ENCODE measurements at places on chromosomes 5 and 9.

DNA sequence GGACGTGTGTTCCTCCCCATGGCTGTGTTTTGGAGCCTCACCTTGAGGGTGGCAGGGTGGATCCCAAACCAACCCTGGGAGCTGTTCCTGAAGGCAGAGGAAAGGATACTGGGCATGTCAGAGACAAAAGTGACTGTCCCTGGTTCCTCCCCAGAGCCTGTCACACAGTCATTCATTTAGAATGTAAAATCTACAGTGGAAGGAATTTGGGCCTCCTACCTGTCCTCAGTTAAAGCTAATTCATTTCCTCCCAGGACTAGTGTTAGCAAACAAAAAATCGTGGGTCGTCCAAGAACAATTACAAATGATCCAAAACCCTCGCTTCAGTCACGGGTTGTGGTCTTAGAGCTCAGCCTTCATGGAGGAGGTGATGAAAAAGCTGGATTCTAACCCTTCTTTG is 83.2 kb downstream of the NDFIP1 start:
- DNase-seq = no peak

GRCh38 chr9:27659571-27659970 is 86.3 kb upstream of the C9orf72 start:
- no peak for DNase-seq

DNA sequence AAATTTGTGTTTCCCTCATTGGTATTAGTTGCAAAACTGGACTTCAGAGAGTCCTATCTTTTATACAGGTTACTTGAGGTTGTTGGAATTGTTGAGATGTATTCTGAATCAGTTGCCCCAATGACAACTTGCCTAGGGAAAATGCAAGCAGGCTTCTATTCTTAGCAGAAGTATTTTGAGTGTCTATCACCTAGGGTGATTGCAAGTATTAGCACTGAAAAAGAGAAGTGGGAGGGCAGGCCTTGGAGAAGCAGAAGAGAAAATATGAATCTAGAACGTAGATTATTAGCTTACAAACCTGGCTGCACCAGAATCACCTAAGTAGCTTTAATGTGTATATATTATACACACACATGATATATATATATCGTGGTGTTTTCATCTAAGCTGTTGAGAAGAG is 43.2 kb downstream of the ADAMTS12 start:
- no peak for DNase-seq

- DNase-seq = no peak
Measured at GRCh38 chr5:142819292-142819691, 49.1 kb downstream of the ARHGAP26 start.

GRCh38 chr9:72597181-72597517 is 75.7 kb downstream of the TMC1 start:
- DNase-seq = no peak

DNA sequence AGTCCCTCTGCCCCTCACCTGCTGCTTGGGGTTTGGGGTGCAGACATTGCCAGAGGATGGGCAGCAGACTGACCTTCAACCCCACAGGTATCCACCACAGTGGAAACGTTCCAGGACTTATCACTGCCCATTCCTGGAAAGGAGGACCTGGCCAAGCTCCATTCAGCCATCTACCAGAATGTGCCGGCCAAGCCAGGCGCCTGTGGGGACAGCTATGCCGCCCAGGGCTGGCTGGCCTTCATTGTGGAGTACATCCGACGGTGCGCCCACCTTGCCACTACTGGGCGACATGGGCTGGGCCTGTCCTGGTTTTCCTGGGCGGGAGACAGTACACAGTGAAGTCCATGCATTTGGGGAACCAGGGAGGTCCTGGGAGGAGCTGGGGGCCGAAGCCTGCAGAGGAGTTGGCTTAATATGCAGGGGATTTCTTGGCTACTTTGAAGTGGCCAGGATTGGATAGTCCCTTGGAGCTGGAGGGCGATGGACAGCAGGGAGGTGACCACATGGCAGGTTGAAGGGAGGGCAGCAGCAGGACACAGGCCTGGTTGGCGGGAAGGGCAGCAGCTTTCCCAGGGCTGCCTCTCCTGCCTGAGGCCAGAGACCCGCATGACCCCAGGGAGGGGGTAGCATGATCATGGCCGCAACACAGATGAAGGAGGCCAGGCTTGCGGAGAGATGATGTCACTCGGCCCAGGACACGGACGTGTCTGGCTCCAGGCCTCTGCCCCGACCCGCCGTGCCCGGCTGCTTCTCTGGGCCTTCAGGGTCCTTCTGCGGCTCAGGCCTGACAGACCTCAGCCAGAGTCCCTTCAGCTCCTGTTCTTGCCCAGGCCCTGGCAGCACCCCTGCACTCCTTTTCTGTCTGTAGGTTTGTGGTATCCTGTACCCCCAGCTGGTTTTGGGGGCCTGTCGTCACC is 34.6 kb downstream of the USP20 start:
- DNase-seq = no peak

DNA sequence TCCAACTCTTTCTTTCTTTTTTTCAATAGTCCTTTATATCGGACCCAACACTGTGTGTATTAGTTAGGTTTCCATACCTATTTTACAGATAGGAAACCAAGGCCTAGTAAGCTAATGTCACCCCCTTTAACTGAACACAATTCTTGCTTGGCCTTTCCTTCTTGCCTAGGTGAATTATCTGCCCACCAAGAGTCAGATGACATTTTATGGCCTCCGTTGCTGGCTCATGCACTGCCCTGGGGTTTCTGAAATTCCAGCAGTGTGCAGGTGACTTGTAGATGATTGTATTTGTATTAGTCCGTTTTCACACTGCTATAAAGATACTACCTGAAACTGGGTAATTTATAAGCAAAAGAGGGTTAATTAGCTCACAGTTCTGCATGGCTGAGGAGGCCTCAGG is 293.8 kb downstream of the GAS1 start:
- no peak for DNase-seq

GRCh38 chr9:18594837-18595236 is 120.9 kb downstream of the ADAMTSL1 start:
- DNase-seq = no peak

- DNase-seq = no peak
Measured at GRCh38 chr5:655406-655805, 37.7 kb downstream of the TPPP start.

DNA sequence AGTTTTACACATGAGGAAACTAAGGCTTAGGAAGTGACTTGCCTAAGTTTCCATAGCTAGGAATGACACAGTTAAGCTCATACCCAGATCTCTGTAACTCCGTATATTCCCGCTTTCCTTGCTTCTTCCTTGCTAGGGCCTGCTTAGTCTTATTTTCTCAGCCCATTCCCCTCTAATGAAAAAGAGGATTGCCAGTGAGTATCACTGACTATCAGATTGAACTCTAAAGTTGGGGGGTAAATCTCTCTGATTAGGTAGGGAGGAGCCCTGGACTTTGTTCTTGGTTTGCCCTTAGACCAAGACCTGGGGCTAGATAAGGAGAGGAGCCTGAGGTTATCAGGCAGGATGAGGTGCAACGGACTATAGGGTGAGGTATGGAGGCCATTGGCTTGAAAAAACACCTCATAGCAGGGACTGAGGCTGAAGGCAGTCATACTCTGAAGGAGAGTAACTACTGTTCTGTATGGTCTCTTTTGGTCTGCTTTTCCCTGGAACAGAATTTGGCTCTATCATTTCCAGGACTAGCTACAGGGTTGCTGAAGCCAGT is 2.5 kb downstream of the TRIM32 start:
- DNase-seq = no peak

DNA sequence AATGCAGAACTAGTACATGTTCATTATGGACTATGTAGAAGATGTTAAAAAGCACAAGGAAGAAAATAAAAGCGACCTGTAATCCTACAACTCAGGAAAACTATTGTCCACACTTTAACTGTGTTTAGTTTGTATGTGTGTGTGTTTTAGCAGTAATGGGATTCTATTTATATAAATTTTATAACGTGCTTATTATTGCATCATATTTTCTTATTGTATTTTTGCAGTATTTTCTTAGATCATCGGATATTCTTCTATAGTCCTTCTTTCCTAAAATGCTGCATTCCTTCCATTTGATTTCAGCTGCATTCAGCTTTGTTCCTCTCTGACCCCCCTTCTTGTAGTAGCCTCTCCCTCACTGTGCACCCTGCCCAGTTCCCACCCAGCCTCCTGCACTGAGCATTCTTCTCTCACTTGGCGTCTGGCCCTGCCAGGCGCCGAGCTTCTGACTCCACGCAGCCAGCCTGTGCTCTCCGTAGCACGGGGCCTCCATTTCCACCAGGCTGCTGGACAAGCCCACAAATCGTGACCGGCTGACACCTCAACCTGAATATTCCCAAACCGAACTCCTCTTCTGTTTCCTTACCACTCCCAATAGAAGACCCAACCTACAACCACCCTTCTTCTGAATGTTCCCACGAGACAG is 39.9 kb downstream of the MVB12B start:
- DNase-seq = no peak

GRCh38 chr9:34826999-34827538 is 117.1 kb upstream of the CCL21 start:
- DNase-seq = no peak

DNA sequence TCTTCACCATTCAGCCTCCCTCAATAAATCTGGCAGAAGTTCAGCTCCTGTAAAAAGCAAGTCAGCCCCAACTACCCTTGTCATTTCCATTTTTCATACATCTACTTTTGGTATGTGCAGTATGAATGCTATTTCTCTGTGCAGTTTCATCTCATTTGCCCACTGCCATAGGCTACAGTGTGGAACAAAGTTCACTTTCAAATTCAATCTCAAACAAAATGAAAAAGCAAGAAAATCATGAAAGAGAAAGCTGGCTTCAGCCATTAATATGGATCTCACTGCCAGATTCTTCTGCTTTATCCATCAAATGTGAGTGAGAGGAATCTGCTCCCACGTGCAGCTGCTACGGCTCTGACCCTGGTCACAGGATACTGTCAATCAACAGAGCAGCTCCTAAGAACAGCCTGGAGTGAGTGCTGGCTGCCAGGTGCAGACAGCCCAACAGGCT is 494.2 kb downstream of the ZNF608 start:
- DNase-seq = no peak

DNA sequence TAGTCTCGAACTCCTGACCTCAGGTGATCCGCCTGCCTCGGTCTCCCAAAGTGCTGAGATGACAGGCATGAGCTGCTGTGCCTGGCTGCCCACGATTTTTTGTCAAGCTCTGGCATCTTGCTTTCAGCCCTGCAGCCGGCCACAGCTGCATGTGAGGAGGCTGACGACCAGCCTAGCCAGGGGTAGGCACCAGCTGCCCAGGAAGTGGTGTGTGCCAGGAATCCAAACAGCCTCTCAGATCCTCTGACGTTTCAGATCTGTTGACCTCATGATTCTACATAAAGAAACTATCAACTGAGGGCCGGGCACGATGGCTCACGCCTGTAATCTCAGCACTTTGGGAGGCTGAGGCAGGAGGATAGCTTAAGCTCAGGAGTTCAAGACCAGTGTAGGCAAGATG is 19.0 kb downstream of the DYNC2I2 start:
- no peak for DNase-seq

GRCh38 chr5:126003309-126003708 is 419.9 kb upstream of the GRAMD2B start:
- no peak for DNase-seq

DNA sequence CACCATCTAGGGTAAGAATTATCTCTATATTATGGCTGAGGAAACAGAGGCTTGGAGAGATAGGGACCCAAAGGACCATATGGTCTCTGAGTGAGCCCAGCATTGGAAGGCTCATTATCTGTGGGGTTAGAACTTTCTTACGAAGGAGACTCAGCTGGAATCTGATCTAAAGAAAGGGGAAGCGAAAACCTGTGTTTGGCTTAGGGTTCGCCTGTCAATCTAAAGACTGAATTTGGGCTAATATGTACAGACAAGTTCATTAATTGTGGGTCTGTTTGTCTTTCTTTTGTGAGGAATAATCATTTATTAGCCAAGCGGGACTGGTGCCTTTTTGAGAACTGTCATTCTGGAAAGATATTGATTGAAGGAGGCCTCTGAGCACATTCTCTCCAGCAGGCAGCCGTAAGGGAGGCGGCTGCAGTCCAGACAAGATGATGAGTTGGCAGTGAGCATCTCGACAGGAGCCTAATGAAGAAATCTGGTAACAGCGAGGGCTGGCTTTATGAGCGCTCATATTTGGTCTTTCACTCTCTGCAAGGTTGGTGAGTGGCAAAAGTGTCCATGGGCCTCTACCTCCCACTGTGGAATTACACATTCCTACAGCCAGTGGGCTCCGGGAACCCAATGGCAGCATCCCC is 104.2 kb upstream of the GPR151 start:
- no peak for DNase-seq

- DNase-seq = no peak
Measured at GRCh38 chr5:14464671-14465070, 116.9 kb upstream of the OTULINL start.

GRCh38 chr5:113382731-113383130 is 52.1 kb downstream of the TSSK1B start:
- DNase-seq = no peak

- no peak for DNase-seq
Measured at GRCh38 chr5:120808606-120809005, 344.5 kb downstream of the PRR16 start.

GRCh38 chr5:111223787-111224560 is at the start of gene CAMK4:
TSS of gene CAMK4 (plus strand) at chr5:111224384. CDS start at chr5:111224484, 100 bp downstream.
- DNase-seq = peak; percentile 75

- no peak for DNase-seq
Measured at GRCh38 chr5:121288781-121289180, 562.9 kb upstream of the FTMT start.

GRCh38 chr5:133290669-133291240 is 238.9 kb downstream of the HSPA4 start:
- DNase-seq = no peak

DNA sequence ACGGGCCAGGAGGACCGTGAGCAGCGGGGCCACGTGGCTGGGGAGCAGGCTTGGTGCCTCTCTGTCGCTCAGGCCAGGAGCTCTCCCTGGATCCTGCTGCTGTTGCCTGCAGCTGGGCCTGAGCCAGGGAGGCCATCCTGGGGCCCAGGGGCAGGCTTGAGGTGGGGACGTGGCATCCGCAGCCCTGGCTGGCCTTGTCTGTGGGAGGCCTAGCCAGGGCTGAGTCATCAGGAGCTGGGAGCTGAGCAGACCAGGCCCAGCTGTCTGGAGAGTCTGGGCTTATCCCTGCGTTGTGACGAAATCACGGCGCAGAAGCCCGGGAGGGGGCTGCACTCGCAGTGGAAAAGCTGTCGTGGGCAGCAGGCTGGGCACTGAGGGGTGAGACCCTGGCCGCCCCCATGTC is 138.8 kb upstream of the COL5A1 start:
- no peak for DNase-seq

All from activated effector memory CD4-positive, alpha-beta T cell treated with Interleukin-2 at 50 U/mL for 16 hours (primary cell).